ENCODE measurements at places on chromosomes 16 and 17.

DNA sequence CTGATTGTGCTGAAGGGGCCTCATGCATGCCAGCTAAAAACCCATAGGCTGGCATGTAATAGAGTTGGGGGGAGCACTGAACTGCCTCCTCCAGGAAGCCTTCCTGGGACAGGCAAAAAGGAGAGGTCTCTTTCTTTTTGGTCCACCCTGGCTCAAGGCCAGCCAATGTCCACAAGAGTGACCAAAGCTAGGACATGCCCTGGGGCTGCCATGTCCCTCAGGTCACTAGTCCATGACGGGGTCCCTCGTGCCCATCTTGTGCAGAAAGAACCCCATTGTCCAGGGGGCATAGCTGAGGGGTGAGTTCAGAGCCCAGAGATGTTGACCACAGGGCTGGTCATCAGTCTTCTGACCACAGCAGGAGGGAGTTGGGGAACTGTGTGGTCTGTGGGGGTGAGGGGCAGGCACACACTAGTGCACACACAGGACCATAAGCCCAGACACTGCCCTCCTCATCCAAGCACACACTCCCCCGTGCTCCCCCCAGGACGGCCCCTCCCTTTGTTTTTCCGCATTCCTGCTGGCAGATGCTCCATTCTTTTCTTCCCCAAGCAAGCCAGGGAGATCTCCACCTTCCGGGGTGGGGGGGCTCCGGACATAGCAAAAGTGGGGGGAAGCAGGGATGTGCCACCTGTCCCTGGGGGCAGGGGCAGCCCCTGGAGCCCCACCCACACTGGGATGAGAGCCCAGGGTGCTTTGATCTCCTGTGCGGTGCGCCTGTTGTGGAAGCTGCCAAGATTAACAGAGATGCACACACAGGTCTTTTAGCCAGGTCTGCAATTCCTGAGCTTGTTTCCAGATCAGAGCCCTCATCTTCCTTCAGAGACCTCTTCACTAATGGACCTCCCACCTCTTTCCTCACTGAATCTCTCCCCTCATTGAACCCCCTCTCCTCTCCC, 25.2 kb upstream of the PHB1 start:
- DNase-seq, result no peak

GRCh38 chr16:71675380-71675779, 49.1 kb downstream of the PHLPP2 start:
- no peak for DNase-seq

DNA sequence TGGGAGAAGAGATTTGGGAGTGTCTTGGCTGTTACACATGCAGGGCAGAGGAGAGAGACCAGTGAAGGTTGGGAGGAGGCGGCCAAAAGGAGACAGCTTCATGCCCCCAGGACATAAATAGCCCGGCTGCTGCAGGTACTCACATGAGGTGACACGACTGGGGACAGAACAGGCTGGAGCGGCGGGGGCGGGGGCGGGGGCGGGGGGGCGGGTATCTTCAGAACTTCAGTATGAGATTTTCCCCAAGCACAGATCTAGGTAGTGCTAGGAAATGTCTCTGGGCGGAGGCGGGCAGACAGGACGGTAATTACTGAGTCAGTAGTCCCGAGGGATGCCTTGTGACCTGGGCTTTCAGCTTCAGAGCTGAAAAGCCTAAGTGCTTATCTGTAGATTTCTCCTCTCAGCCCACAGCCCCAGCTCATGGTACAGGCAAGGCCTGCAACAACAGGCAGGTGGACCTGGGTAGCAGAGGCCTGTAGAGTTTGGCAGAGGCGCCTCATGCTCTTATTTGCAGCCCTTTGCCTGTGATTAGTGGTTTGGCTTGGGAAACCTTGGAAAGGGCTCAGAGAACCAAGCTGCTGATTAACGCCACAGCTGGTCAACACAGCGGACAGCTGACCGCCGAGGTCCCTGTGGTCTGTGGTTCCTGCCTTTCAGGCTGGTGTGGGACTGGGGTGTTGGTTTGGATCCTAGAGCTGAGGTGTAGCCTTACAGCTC, 24.5 kb downstream of the UNK start:
- no peak for DNase-seq

- DNase-seq, result no peak
Measured at GRCh38 chr17:28812748-28813377, 29.7 kb downstream of the FAM222B start.

GRCh38 chr17:38447502-38448085, 19.3 kb downstream of the ARHGAP23 start:
- DNase-seq, result no peak

DNA sequence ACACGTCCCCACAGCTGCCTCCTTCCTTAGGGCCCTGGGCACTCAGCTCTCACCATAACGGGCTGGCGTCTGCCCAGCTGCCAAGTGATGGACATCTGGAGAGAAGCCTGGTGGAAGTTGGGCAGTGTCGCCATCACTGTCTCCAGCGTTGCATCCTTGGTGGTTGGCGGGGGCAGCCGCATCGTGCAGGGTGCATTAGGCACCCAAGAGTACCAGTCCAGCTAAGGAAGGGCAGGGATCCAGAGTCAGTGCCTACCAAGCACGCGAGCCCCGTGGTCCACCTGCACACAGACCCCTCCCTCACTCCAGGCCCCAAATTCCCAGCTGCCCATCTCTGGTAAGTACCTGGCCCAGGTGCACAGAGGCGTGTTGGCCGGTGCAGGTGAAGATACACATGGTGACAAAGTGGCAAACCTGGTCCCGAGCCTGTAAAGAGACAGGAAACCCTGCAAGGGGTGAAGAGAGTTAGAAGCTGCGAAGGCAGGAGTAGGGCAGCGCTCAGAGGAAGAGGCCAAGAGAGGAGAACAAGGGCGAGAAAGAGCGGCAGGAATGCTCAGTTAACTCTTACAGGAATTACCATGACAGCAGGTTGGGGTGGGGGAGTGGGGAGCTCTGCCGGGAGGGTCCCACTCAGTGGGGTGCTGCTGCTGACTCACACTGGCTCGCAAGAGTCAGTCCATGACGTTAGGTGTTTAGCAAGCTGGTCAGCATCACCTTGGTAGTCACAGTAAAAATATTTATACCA, 9.5 kb downstream of the ALOX15 start:
- no peak for DNase-seq

DNA sequence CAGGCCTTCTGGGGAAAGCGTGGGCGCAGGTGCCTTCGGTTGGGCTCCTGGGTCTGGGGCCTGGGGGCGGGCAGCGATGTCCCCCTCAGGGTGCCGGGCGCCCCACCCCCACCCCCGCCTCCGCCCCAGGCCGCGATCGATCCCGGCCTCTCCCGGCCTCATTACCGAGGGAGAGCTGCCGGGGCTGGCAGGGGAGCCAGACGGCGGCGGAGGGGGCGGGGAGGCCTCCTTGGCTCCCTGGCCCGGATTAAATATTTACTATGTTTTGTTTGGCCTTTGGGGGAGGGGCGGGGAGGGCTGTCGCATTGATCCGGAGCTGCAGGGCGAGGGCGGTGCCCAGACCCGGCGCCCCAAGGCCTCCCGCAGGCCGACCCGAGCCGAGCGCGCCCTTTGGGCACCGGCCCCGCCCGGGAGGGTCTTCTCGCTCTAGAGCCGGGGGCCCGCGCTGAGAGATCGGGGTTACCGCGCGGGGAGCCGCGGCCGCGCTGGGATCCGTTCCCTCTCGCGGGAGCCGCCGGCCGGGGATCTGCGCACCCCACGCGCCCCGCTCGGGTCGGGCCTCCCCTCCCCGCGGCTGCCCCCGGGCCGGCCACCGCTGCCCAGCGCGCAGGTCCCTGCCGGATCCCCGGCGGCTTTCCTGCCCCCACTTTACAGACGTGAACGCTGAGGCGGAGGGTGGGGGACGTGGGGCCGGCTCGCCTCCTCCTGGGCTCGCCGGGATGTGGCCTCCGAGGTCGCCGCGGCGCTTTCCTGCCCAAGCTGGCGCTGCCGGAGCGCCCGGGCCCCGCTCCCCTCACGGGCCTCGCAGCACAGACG, 27.0 kb downstream of the RTN4RL1 start:
- DNase-seq, result no peak

- DNase-seq, result no peak
Measured at GRCh38 chr16:88491001-88491559, 38.0 kb downstream of the ZFPM1 start.

GRCh38 chr17:70750983-70751382, 581.7 kb downstream of the KCNJ2 start:
- DNase-seq, result no peak

- DNase-seq, result no peak
Measured at GRCh38 chr17:520447-521182, 168.0 kb upstream of the RPH3AL start.

GRCh38 chr16:6835516-6835915, 497.1 kb upstream of the RBFOX1 start:
- no peak for DNase-seq

DNA sequence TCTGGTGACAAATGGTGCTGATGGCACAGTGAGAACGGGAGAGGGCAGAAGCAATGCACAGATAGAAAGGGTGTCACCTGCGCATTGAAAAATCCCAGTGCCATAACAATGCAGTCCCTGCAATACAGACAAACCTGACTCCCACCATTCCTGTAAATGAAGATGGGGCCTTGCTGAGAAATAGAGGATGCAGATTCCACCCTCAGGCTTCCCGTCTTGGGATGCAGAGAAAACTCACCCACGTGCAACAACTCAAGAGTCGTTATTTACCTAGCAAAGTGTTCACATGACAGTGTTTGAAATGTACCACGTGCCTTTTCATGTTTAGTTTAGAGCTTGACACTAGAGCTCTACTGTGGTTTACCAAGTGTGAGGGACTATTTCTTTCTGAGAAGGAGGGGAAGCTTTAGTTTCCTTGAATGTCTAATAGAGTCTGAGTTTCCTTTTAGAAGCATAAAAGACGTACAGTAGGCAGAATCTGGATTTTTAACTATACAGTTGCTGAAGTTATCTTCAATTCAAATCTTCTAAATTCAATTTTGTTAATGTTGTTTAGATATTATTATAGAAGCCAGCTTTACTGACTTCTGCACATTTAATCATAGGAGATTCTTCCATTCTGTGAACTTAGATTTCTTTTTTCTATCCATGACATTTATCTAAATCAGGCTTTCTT, 35.6 kb downstream of the WWOX start:
- DNase-seq, result no peak

- no peak for DNase-seq
Measured at GRCh38 chr17:76957678-76958464, 89.7 kb downstream of the MGAT5B start.

- no peak for DNase-seq
Measured at GRCh38 chr17:81651692-81652091, 4.7 kb downstream of the PDE6G start.

GRCh38 chr16:9152649-9153501, 61.4 kb downstream of the HAPSTR1 start:
- no peak for DNase-seq

- no peak for DNase-seq
Measured at GRCh38 chr17:81916234-81917001, 1.6 kb downstream of the SIRT7 start.

- no peak for DNase-seq
Measured at GRCh38 chr16:20695024-20695423, 2.5 kb downstream of the ACSM1 start.

- DNase-seq, result no peak
Measured at GRCh38 chr17:76658242-76658662, 14.7 kb upstream of the ST6GALNAC1 start.

- DNase-seq, result no peak
Measured at GRCh38 chr17:46001390-46002310, 2.6 kb downstream of the STH start.

- DNase-seq, result no peak
Measured at GRCh38 chr16:49439050-49439449, 65.4 kb downstream of the C16orf78 start.

GRCh38 chr17:76427501-76428231, 25.3 kb downstream of the UBE2O start:
- no peak for DNase-seq

DNA sequence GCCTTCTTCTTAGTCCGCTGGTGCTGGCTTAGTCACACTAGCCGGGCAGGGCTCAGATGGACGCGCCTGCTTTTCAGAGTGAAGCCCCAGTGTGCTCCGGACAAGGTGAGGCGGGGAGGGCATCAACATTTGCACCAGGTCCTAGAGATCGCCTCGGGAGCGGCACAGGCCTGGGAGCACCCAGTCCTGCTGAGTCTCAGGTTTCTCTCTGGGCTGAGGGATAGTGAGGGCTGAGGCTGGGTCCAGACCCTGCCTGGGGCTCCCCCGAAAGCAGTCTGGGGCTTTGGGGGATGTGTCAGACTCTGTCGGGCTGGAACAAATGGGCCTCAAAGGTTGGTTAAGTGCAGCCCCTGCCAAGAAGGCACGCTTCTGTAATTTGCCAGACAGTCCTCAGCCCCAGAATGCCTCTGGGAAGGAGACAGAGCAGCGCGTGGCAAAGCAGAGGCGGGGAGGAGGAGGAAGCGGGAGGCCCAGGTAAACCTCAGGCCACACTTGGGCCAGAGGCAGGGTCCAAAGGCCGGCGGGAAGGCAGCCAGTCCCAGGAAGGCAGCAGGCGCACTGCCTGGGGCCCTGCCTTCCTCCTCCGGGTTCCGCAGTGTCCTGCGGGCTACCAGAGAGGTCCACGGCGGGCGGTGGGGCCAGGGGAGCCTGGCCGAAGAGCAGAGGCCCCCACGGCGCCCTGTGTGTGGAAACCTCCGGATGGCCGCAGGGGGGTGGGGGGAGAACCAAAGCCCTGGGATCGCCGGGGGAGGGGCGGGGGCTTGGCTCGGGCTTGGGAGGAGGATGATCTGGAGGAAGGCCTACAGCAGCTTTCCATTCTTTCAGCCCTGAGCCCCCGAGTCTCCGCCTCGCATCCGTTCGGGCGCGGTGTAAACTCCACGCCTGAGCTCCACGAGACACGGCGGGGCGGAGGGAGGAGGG, 39.5 kb upstream of the ATP2A3 start:
- DNase-seq, result no peak

DNA sequence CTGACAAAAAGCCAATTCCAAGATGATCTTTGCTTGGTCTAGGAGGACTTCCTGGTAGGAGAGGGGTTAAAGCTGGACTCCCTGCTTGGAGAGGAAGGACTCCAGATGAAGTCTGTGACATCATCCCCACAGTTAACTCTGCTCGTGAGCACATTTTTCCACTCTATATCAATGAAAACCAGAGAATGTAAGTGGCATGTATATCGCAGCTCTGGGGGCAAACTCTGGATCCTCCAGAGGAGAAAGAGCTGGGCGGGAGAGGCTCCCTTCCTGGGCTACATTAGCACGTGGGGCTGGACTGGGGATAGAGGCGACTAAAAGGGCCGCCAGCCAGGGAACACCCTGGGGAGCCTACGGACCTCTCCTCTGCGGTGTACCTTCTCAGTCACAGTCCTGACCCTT, 34.1 kb downstream of the HIC1 start:
- no peak for DNase-seq

DNA sequence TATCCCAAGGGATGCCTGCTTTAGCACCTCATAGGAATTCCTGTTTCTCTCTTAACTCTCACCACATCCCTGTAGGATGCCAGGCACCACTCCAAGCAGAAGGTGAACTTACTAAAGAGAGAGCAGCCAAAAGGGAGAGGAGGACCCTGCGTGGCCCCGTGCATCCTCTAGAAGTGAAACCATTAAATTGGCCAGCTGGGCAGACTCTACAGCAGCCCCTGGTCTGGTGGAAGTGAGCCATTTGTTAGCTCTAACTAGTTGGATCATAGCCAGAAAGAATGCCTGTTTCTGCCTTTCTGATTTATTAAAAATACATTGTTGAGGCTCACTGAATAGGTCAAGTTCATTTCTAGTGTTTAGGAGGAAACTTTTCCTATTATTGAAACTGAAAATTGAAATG, 22.3 kb downstream of the TMEM11 start:
- DNase-seq, result no peak

Data from activated T-helper 9 cell treated with anti-CD3 and anti-CD28 coated beads, Interleukin-2, amount 50 U/mL, for 16 hours (primary cell).